Epithelial cell of esophagus (primary cell): ENCODE measurements at places on chromosomes 2 and 18.

- DNase-seq, result no peak
Measured at GRCh38 chr18:10950876-10951630, 198.3 kb downstream of the PIEZO2 start.

GRCh38 chr2:217797661-217798069 lies 205.1 kb downstream of the TNS1 start:
- peak; percentile 84 for DNase-seq

DNA sequence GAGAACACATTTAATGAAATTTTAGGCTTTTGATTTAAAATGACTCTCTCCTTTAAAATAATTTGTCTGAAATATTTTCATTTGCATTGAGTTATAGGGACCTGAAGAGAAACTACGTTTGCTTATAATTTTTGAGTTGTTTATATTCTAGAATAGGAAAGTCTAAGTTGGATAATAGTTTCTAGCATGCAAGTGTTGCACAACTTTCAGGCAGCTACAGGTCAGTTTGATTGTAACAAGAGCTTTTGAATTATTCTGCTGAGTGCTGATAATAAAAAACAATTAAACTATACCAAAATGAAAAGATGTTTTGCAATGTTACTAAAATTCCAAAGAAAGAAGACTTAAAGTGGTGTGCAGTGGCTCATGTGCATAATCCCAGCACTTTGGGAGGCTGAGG lies 71.0 kb downstream of the PDE1A start:
- no peak for DNase-seq

DNA sequence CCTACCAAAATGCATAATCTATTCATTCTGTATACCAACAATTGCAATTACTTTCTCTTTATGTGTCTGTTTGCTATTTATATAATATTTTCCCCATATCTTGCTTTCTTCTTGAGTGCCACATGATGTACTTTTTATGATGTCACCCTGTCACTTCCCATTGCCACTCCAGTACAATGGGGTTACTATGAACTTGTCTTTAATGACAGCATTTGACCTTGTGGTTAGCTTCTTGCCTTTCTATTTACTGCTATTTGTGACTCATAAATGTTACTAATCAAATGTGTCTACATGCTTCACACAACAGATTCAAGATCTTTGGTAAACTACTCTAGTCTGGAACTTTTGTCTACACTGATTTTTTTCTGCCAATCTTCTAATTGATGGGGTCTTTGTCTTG lies 486.3 kb downstream of the NR4A2 start:
- peak; percentile 69 for DNase-seq

- peak; percentile 30 for DNase-seq
Measured at GRCh38 chr18:40152859-40153258, 1802.2 kb upstream of the PIK3C3 start.

DNA sequence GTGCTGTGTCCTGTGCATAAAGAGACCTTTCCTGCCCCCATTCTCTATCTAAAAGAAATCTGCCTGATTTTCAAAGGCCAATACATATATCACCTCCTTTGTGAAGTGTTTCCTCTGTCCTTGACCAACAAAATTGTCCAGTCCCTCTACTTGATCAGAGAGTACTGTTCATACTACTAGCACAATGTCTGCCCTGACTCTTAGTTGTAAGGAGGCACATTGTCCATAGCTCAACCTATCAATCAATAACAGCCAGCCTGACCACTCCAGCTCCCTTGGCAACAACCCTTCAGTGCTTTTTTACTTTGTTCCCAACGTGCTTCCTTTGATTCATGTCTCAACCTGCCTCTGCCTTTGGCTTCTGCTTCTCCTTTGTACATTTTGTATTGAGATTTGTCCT lies 398.9 kb downstream of the TRIB2 start:
- peak; percentile 48 for DNase-seq

- no peak for DNase-seq
Measured at GRCh38 chr2:16589465-16589864, 76.2 kb downstream of the CYRIA start.

- DNase-seq, result no peak
Measured at GRCh38 chr2:72089537-72089936, 58.1 kb downstream of the CYP26B1 start.

- DNase-seq, result peak; percentile 7
Measured at GRCh38 chr2:35997488-35997887, 358.1 kb upstream of the CRIM1 start.

- no peak for DNase-seq
Measured at GRCh38 chr18:77167251-77167650, 34.7 kb upstream of the MBP start.

- DNase-seq, result peak; percentile 87
Measured at GRCh38 chr18:51236225-51236624, 38.7 kb upstream of the MEX3C start.

DNA sequence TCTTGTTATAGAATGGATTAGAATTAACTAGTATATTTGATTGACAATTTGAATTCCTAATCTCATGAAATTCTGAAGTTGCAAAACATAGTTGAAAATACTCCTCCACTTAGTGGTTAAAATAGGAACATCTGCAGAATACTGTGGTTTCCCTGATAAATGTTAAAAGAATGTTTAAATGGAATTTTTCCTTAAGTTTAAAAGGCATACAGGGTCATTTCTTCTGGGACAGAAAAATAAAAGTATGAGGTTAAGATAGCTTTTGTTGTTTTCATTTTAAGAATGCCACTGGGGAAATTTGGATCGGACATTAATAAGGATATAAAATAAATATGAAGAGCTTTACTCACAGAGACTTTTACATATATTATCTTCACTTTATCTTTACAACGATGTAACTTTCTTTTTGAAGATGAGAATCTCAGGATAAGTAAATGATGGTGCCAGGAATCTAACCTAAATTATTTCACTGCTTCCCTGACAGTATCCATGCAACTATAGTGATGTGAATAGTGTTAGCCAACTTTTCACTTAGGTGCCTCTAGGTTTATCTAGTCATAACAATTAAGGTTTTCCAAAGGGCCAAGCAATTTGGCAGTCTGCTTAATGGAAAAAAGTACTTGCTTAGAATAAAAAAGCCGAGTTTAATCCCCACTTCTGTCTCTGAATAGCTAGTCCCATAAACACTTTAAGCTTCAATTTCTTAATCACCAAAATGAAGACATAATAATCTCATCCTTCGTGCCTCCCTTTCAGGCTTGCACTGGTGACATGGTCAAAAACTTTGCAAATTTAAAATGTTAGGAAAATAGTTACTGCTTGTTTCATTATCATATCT lies 151.8 kb upstream of the STK17B start:
- no peak for DNase-seq

GRCh38 chr2:65175894-65176530 lies 46.1 kb upstream of the RAB1A start:
- DNase-seq, result no peak

DNA sequence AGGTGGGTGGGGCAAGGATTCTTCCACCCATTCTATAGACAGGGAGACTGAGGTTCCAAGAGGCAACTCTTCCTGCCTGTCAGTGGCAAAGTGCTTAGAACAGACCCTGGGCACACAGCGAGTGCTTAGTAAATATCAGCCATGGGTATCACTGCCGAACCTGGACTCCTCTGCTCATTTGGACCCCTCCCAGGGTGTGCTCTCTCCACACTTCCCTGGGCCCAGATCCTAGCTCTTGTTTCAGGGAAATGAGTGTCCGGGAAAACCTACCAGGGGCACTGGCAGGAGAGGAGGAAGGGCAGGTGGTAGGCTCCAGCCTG lies 136.3 kb downstream of the CYP26B1 start:
- DNase-seq, result no peak

- no peak for DNase-seq
Measured at GRCh38 chr2:202051499-202052161, 18.0 kb downstream of the FZD7 start.

- no peak for DNase-seq
Measured at GRCh38 chr2:157216286-157216965, 41.1 kb upstream of the GALNT5 start.

GRCh38 chr2:212871597-212871996 lies 279.8 kb downstream of the IKZF2 start:
- DNase-seq, result no peak

DNA sequence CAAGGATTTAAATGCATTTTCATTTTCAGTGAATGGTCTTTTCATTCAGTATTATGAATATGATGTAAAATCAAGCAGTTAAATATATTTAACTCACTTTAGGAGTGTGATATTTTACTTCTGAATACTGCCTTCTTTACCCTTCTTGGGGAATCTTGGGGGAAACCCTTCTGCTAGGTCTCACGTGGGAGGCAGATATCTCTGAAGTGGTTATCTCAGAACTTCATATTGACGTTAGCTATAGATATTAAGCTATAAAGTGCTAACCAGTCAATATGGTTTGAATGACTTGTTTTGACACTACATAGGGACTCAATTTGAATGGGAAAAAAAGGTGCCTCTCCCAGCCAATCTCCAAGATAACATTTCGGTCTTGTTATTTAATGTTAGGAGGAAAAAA lies 9.8 kb downstream of the REL start:
- no peak for DNase-seq

DNA sequence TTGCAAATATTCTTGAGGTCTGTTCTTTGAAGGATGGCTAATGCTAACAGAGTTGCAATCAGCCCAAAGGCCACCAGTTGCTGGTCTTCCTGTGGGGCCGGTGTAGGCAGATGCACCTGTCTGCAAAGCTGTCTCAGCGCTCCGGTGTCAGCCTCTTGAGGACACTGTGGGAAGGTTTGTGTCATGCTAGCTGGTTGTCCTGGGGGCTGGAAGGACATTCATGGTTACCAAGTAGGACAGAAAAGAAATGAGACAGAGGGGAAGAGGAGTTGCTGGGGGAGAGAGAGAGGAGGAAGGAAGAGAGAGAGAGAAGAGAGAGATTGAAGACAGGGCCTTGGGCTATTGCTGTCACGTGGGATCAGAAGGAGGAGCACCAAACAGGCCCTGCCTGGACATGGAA lies 639.6 kb upstream of the HS6ST1 start:
- no peak for DNase-seq

GRCh38 chr2:233369897-233370685 lies 15.8 kb downstream of the DGKD start:
- no peak for DNase-seq

- no peak for DNase-seq
Measured at GRCh38 chr18:33828949-33829348, 250.9 kb downstream of the ASXL3 start.

DNA sequence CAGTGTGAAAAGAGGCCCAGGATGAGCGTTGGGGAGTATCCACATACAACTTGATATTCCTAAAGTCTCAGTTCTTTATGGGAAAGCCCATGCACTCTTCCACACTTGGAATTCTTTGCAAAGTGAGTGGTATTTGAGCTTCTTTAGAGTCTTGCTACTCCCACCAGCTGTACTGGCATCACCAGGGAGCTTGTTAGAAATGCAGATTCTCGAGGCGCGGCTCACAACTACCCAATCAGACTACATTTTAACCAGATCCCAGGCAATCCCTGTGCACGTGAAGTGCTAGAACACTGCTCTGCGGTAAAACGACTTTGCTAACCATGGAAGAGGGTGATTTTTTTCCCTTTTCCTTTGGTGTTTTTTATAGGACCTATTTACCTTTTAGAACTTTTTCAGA lies 184.7 kb downstream of the NEDD4L start:
- DNase-seq, result no peak

DNA sequence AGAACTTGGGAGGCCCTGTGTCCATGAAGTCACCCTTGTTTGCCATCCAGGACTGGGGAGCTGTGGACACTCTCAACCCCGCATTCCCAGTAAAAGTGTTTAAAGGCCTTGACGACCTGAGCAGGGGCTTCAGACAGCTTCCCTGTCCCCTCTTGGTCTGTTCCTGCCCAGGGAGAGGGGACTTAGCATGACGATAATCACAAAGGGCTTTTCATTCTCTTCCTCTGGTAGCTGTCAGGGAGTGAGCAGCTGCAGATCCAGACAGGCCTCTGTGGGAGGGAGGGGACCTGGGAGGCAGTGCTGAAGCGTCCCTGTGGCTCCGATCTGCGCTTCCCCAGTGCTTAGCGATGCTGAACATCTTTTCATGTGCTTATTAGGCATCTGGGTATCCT lies 77.8 kb upstream of the HS6ST1 start:
- peak; percentile 54 for DNase-seq

DNA sequence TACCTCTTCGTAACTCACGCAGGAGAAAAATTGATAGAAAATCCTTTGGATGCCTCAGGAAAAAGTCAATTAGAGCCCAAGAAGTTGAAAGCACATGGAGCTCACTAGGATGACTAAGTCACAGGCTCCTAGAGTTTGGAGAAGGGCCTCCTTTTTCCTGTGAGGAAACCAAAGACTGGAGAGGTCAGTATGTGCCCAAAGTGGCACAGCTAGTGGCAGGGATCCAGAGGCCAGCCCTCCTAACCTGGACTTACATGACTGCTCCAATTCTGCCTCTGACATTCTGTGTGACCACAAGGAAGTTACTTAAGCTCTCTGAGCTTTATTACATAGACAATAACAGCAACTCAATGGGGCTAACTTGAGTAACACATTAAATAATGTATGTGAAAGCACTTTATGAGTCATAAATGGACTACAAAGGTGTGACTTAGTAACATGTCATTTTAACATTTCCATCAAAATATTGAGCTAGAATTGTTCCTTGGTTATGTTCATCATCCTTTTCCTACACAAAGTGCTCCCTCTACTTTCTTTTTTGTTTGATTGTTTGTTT lies 91.6 kb downstream of the DHRS9 start:
- DNase-seq, result peak; percentile 18

- no peak for DNase-seq
Measured at GRCh38 chr2:238406221-238406997, 20.3 kb upstream of the ASB1 start.

GRCh38 chr18:62175521-62175920 lies 11.3 kb downstream of the PIGN start:
- no peak for DNase-seq

DNA sequence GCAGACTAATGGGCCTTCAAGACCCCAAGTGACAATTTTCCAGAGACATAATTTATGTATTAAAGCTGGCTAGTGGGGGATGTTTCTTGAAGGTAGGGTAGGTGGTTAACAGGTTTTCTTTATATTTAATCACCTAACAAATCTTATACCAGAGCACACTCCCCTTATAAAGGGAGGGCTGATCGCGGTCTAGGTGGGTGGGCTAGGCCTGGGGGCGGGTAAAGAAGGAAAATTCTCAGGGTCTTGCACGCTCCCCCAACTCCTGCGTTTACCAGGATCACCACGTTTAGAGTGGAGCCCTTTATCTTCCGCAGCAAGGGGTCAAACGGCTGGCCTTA lies 19.9 kb upstream of the CXXC1 start:
- DNase-seq, result no peak

GRCh38 chr2:233352141-233352842 lies 2.0 kb upstream of the DGKD start:
- no peak for DNase-seq
